ENCODE measurements at places on chromosomes 4 and X.
A peak's percentile ranks its signal among the peaks of the same experiment; 100 is the strongest.

DNA sequence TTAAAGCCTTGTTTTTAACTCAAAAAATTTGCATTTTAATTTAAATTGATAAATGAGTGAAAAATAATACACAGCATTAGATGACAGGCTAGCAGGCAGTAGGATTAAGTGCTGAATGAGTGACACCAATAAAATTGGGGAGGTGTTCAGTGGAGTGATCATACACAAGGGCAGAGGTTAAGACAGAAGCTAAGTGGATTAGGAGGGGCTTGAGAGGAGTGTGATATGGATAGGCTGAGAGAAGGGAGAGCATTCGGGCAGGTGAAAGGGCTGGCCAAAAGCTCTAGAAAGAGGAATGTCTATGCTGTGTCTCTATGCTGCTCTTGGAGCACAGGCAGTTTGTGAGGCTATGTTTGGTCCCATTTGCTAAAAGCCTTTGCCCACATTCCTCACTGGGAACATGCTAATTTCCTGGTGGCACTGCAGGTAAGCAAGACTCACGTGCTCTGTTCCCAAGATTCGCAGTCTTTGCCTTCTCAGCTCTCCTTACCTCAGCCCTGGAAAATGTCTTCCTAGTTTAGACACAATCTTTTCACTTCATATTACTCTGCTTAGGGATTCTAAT, 52.8 kb upstream of the CCSER1 start:
- DNase-seq: peak; percentile 67

DNA sequence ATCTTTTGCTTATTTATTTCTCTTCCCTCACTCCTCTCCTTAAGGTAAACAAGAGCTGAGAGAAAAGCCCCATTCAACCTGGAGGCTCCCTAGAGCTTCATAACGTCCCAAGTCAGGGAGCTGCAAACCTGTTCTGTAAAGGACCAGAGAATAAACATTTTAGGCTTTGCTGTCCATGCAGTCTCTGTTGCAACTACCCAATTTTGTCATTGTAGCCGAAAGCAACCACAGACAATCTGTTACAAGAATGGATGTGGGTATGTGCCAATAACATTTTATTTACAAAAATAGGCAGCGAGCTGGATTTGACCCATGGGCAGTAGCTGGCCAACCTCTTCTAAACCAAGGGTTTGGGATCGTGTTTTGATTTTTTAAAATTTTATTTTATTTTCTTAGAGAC, 71.3 kb upstream of the TBL1X start:
- no peak for DNase-seq

- no peak for DNase-seq
These were observed 2.7 kb downstream of the DOCK11 start for GRCh38 chrX:118498351-118498750.

DNA sequence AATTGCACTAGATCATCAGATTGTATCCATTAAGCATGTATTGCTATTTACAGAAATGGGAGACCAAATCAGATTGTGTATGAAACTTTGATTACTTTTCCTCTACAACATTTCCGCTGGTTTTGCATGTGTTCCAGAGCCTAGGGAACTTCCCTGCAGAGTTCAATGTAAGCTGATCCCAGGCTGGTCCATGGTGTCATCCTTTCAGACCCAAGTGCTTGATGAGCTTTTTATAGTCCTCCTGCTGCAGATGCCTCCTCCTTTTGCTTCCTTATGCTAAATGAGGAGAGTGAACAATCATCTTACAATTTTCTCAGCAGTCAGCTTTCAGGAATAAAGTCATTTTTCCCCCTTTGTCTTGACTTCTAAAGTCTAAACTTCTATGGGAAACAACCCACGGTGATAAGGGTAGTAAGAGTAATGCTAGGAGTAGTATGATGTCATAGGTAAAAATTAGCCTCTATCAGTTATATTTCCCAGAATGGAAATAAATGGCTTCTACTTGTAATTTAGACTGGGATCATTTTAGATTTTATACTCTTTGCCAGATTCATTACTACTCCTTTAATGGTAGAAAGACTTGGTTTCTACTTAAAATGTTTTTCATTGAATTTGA, 55.1 kb upstream of the SLC4A4 start:
- no peak for DNase-seq

- no peak for DNase-seq
These were observed 61.1 kb downstream of the HDX start for GRCh38 chrX:84441143-84441542.
